ENCODE measurements at places on chromosomes 1 and 21.

DNA sequence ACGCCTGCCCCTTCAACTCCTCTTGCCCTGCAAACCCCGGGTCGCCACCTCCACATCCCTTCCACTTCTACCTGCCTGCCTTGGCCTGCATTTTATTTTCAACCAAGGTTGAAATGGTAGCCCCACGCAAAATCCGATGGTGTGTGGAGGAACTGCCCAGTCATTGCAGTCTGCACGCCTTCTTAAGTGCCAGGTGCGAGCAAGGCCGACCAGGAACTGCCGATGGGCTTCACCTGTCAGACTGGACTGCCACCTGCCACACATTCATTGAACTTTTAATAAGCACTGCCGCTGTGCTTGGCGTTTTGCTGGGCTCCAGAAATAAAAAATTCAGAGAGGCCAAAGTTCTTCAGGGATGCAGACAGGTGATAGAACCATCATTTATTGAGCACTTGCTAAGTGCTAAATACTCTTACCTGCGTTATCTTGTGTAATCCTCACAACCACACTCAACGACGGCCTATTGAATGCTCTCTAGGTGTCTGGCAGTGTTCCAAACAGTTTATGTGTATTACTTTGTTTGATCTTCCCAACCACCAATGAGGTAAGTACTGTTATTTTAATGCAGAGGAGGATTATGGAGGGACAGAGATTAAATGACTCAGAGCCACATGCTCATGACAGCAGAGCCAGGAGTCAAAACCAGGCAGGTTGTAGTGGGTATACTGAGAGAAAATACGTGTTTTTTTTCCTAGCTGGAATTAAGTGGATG, 36.2 kb downstream of the CACHD1 start:
- DNase-seq: no peak

DNA sequence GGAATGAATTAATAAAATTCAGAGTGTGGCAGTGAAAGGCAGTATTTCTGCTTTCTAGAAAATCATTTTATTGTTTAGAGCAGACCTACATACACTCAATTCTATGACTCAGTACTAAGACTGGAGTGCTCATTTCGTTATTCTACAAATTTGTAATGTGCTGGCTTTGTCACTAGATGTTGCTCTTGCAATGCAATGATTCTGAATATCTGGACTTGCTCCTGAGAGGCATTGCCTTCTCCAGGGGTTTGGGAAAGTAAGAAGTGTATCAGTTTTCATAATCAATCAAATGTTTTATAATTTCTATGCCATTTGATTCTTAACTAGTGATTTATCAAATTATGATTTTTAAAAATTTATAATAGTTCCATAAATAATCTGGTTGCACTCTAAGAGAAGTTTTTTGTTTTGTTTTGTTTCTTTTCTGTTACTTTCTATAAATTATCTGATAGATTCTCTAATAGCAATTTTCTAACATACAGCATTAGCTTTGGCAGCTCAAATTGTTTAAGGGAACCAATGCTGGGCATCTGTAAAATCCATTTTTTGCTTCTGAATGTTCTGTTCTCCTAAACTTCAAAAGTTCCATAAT, 280.5 kb upstream of the SGIP1 start:
- no peak for DNase-seq

- DNase-seq: no peak
Measured at GRCh38 chr1:21261551-21262292, 28.5 kb downstream of the ECE1 start.

- no peak for DNase-seq
Measured at GRCh38 chr1:17233675-17234320, 15.1 kb upstream of the PADI3 start.

GRCh38 chr1:70635868-70636267, 224.8 kb downstream of the CTH start:
- DNase-seq: no peak

- DNase-seq: no peak
Measured at GRCh38 chr1:226738995-226739695, at the start of gene ITPKB. Gene ITPKB, minus strand, starts transcription at chr1:226739282. Its CDS starts 1,824 bp downstream, at chr1:226737458.

- DNase-seq: no peak
Measured at GRCh38 chr1:37978541-37978940, 11.3 kb downstream of the SF3A3 start.

- DNase-seq: no peak
Measured at GRCh38 chr1:187471555-187471954, 642.8 kb downstream of the PLA2G4A start.

DNA sequence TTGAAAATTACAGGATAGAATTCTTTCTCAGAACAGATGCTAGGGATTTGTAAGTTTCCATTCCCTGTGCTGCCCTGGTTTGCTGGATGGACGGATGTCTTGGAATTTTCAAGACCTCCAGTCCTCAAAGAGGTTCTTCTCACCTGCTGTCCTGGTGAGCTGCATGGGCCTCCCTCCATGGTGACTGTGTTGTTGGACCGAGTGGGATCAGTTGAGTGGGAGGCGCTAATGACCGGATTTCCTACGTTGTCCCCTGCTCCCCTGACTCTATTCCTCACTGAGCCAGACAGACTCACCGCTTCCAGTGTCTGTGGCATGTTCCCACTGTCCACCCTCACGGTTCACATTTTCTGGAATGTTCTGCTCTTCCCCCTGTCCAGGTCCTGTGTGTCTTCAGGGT, 229.8 kb downstream of the CAMTA1 start:
- no peak for DNase-seq

DNA sequence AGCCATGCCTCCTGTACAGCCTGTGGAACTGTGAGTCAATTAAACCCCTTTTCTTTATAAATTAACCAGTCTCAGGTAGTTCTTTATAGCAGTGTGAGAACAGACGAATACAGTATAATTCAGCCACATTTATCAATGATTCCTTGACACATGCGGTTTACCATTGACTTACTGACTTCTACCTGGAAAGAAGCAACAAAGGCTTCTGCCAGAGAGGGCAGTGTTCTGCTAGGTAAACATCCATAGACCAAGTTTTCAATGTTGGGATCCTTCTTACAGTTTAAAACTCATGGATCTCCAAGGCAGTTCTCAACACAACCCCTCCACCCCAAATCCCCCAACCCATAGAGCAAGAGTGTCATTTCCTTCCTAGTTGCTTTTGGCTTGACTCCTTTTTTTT, 150.6 kb downstream of the ZNF648 start:
- DNase-seq: no peak

GRCh38 chr1:3664700-3665375, 12.5 kb downstream of the TP73 start:
- DNase-seq: no peak

GRCh38 chr1:66355756-66356155, 178.2 kb upstream of the SGIP1 start:
- DNase-seq: no peak

DNA sequence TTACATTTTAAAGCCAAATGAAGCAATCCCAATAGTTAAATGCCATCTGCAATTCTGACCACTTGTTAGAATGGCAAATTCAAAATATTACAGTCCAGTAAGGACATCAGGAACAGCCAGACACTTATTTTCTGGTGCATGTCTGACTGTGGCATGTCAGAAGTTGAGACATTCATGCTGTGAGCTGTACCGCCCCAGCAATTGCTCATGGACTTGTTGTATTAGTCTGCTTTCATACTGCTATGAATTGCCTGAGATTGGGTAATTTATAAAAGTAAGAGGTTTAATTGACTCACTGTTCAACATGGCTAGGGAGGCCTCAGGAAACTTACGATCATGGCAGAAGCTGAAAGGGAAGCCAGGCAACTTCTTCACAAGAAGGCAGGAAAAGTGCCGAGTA, 19.1 kb downstream of the DDAH1 start:
- no peak for DNase-seq

DNA sequence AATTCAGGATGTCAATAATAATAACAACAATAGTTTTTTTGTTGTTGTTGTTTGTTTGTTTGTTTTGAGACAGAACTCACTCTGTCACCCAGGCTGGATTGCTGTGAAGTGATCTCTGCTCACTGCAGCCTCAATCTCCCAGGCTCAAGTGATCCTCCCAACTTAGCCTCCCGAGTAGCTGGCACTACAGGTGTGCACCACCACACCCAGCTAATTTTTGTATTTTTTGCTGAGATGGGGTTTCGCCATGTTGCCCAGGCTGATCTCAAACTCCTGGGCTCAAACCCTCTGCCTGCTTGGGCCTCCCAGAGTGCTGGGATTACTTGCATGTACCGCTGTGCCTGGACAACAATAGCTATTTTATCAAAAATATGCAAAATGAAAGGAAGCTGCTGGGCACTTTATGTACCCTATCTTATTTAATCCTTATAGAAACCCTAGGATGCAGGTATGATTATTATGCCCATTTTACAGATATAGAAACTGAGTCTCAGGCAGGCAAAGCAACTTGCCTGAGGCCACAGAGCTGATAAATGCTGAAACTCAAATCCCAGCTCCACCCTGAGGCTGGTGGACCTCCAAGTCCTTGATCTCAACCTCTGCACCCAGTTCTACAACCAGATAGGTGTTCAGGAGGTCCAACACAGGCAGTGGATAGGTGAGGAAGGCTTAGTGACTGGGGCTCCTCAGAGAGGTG, 57.4 kb upstream of the CTPS1 start:
- no peak for DNase-seq

- DNase-seq: no peak
Measured at GRCh38 chr1:206606867-206607266, 5.4 kb downstream of the EIF2D start.

- DNase-seq: no peak
Measured at GRCh38 chr1:97907886-97908285, 12.9 kb downstream of the DPYD start.

GRCh38 chr21:44992608-44993031, 52.8 kb downstream of the SLX9 start:
- no peak for DNase-seq

- no peak for DNase-seq
Measured at GRCh38 chr1:235802573-235803346, 63.9 kb downstream of the LYST start.

Measured in activated CD4-positive, CD25-positive, alpha-beta regulatory T cell (primary cell).